ENCODE measurements at places on chromosomes 2 and 18.

DNA sequence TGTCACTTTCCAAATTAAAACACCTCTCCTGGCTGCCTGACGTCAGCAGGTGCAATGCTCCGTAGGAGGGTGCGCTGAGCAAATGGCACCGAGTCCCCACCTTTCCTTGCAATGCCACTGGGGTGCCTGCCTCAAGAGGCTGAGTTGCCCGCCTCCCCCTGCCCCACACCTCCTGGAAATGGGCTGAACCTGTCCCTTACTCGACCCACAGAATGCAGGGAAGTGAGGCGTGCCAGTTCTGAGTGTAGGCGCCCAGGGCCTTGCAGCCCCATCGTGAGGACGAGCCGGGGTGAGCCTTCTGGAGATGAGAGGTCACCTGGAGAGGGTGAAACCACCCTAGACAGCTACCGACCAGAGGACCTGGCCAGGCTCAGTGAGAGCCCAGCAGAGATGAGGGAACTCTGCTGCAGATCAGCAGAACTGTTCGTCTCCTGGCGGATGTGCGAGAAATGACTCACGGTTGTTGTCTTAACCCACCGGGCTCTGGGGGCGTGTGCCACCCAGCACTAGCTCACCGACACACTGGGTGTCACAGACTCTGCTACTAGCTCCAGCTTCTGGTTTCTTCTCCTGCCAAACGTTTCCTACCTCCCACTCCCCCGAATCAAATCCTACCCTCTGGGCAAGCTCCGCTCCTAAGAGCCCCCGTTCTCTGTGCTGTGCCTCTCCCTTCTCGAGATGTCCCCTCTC is 168.7 kb upstream of the HDAC4 start:
- DNase-seq, result no peak

DNA sequence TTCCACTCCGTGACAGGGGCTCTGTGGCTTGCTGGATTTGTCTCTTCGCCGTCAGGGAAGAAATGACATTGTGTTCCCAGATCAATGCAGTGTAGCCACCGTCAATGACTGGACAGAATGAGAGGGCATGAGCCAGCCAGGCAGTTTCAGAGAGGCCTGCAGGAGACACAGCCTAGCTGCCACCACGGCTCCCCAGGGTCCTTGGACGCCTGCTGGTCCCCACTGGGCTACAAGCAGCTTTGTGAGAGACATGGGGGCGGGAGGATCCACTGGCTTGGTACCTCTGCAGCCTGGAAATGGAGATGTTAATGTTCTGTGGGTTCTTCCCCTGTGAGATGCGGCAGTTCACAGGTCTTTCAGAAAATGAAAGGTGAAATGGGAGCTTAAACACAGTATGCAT is 12.1 kb upstream of the AMER3 start:
- DNase-seq, result no peak

- DNase-seq, result no peak
Observed at GRCh38 chr18:9719421-9719981, 11.4 kb downstream of the RAB31 start.

DNA sequence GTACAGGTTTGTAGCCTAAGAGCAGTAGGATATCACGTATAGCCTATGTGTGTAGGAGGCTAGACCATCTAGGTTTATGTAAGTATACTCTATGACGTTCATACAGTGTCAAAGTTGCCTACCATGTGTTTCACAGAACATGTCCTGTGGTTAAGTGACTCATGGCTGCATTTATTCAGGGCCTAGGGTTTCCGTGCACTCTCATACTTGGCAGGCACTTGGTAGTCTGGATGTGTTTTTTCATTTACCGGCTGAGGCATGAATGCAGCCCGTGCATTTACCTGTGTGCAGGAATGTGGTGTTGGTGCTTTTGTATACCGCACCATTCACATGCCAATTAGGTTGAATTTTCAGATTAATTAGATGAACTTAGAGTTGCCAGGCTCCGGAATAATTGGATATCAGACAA is 43.4 kb downstream of the MYL12B start:
- no peak for DNase-seq

DNA sequence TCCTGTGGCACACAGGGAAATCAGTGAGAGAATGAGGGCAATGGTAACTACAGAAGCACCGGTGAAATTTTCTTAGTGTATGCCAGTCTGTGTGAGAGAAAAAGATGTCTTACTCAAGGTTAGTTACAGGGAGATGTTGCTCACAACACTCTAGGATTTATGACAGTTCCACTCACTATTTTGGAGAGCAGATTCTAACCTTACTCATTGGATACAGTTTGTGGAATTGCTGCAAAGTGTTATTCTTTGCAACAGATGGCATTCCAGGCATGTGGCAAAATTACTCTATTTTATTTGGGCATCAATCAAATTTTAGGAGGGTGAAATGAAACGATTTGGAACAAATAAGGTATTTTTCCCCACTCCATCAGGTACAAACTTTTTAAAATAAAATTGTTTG is 449.1 kb downstream of the PIK3C3 start:
- no peak for DNase-seq

DNA sequence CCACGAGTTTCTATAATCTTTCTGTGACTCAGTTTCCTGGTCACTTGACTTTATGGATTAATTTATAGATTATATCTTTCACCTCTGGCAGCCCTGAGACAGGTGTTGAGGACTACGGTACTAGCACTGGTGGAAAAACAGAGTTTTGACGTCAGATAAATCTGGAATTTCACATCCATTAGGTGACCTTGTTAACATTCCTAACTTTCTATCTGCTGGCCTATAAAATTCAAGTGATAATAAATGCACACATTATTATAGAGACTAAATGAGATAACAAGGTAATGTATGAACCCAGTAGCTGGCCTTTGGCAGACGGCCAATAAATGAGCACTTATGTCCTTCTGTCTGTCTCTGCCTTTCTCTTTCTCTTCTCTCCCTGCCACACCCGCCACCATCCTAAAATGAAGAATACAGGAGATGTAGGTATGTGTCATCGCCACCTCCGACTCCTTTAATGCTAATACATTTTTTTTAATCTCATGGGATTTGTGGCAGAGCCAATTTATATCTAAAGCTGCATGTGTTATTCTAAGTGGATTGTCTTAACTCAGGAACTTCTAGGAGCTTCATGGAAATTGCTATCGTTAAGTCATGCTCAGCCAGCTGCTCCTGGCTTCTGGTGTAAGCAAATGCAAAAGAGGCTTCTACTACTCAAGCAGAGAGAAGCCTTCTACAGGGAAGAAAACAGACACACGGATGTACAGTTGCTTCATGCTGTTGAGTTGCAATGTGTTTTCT is 2.3 kb downstream of the TM4SF20 start:
- no peak for DNase-seq

DNA sequence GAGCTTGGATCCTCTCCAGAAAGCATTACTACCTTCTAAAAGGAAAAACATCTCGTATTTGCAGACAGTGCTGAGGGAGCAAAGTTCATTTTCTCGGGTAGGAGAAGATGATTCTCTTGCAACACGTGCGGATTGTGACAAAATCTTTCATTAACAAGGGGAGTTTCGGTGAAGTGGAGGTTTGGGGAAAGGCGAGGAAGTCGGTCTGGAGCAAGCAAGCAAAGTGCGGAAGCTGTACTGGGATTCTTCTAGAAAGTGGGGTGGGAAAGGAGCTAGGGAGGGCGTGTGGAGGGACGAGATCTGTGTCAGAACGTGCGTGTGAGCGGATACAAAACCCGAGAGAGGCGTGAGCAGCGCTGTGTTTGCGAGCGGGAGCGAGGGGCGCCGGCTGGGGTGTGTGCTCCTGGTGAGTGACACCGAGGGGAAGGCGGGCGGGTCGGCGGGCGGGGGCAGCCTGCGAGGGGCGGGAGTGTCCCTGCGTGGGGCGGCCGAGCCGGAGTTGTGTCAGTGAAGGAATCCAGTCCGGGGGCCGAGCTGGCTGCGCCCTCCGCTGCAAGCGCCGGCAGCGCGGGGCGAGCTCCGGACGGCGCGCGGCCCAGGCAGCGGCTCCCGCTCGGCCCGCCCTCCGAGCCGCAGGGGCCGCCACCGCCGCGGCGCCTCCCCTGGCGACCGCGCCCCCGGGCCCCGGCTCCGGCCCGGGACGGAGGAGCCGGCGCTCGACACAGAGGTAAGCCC is at the start of gene SPATS2L:
Gene SPATS2L (plus strand): TSS at position 498 of the 735 bp plus-strand sequence. CDS start 82,552 bp downstream, outside the sequence.
- peak; percentile 18 for DNase-seq

DNA sequence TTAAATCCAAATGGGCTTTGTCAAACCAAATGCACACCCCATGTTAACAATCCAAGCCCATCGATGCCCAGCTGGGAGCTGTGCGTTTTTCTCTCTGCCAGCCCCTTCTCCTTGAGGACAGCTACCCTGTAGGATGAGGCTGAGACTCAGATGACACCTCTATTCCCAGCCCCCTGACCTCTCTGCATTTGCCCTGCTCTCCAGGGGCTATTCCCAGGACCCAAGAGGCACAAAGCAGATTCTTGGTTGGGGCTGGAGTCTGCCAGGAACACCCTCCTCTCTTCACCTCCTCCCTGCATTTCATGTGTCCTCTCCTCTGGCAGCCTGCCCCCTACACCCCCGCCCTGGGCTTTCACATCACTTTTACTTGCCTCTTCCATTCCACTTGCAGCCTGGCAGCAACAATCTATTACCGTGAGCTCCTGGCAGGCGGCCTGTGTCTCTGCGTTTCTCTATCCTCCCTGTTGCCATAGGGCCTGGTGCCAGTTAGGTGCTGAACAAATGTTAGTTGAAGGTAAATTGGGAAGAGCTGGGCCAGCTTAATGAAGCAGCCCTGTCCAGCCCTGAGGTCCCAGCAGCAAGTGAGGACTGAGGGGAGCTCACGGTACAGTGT is 51.8 kb downstream of the ADD2 start:
- DNase-seq, result peak; percentile 75

DNA sequence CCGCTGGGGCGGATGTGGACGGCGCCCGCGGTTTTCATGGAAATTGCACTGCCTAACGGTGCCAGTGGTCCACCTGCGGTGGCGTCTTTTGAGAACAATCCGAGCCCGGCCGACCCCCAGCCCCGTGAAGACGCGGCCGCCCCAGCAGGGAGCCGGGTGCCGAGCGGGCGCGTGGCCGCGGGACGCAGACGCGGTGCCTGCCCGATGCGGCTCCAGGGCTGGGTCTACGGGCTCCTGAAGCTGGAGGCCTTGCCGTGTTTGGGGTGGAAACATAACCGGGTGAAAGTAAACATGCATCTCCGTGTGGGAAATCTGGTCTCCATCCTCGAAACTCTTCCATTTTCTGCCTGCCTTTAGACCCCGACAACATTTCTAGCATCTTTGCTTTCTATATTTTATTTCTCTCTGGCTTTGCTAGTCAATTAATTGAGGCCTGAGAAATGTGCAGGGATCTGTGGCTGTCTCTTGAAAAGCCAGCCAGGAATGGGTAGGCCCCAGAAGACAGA is 572 bp downstream of the INPP4A start:
- DNase-seq, result no peak

DNA sequence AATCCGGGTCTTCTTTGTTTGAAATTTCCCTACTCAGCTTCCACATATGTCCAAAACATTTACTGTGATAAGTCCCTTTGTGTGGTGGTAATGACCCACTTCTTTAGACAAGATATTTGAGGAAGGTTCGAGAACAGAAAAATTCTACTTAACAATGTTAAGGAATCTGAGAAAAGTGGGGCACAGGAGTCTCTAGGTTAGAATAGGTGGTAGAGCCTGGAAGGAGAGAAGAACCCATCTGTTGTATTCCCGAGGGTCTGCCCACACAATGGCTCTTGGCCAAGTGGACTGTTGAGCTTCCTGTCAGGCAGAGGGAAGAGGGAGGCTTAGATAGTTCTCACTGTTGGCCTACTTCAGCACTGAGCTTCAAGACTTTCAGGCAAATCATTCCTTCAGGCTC is 4.3 kb downstream of the IGFBP2 start:
- no peak for DNase-seq

Data from NCI-H1092 (cell line).